ENCODE measurements at places on chromosomes 1 and 21. TPM values are rescaled to one million over a fixed set of nuclear protein-coding genes. Genes with fewer than 3 reads are reported as not detected.

Gene MYOM3
- 5.8 TPM for total RNA-seq

Gene MROH9
- total RNA-seq: not detected

Gene FCRL4
- total RNA-seq: not detected

Gene PRELP
- not detected for total RNA-seq

Gene BTBD19
- total RNA-seq: 3.3 TPM

Gene KCNK2
- not detected for total RNA-seq

Gene C4BPA
- 0.55 TPM for total RNA-seq

Gene SLAMF6
- total RNA-seq: not detected

Gene GUK1
- total RNA-seq: 113 TPM

Gene GPR157
- 4.9 TPM for total RNA-seq

Gene DHDDS
- total RNA-seq: 23.1 TPM

Gene KIF17
- 1.2 TPM for total RNA-seq

Gene CELA3A
- total RNA-seq: not detected

All from A549 treated with RU486 at 1 μM for 4 hours (cell line).